ENCODE measurements at places on chromosomes 6 and 20.

- no peak for DNase-seq
These were observed 67.1 kb upstream of the ZNFX1 start for GRCh38 chr20:49344975-49345374.

DNA sequence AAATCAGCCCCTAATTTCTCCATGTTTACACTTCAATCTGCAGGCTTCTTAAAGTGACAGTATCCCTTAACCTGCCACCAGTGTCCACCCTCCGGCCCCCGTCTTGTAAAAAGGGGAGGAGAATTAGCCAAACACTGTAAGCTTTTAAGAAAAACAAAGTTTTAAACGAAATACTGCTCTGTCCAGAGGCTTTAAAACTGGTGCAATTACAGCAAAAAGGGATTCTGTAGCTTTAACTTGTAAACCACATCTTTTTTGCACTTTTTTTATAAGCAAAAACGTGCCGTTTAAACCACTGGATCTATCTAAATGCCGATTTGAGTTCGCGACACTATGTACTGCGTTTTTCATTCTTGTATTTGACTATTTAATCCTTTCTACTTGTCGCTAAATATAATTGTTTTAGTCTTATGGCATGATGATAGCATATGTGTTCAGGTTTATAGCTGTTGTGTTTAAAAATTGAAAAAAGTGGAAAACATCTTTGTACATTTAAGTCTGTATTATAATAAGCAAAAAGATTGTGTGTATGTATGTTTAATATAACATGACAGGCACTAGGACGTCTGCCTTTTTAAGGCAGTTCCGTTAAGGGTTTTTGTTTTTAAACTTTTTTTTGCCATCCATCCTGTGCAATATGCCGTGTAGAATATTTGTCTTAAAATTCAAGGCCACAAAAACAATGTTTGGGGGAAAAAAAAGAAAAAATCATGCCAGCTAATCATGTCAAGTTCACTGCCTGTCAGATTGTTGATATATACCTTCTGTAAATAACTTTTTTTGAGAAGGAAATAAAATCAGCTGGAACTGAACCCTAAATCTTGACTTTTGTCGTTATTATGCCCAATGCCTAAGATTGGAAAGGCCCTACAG lies 4.5 kb downstream of the SOX4 start:
- no peak for DNase-seq

- DNase-seq, result no peak
These were observed 66.0 kb upstream of the RIN2 start for GRCh38 chr20:19692100-19692499.

GRCh38 chr6:137224799-137225198 lies 5.6 kb upstream of the IFNGR1 start:
- peak; percentile 39 for DNase-seq

DNA sequence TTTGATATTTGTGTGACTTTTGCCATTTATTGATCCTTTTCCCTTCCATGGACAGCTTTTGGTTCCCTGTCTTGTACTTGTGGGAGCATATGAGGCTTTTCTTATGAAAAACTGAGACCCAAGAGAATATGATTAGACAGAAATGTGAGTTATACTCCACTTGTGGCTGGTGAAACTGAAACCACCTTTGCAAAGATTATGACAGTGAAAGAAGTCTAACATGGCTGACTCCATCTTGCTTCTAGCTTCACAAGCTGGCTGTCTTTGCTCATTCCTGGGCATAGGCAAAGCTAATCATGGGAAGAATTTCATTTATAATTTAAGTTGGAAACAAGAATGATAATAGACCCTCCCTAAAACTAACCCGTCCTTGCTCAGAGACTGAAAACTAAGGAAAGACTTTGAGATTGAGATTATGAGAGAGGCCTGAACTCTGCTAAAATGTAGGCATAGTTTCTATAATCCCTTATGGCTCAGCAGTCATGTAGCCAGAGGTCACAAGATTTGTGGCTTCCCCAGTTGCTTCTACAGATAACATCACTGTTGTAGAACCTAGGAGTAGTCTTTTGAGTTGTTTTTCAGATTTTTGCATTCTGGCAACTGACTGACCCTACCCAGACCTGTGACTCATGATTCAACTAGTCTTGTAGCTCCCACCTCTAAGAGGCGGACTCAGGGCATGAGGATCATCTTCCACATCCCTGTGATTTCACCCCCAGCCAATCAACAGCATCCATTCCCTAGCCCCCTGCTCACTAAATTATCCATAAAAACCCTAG lies 50.9 kb upstream of the CD2AP start:
- no peak for DNase-seq

DNA sequence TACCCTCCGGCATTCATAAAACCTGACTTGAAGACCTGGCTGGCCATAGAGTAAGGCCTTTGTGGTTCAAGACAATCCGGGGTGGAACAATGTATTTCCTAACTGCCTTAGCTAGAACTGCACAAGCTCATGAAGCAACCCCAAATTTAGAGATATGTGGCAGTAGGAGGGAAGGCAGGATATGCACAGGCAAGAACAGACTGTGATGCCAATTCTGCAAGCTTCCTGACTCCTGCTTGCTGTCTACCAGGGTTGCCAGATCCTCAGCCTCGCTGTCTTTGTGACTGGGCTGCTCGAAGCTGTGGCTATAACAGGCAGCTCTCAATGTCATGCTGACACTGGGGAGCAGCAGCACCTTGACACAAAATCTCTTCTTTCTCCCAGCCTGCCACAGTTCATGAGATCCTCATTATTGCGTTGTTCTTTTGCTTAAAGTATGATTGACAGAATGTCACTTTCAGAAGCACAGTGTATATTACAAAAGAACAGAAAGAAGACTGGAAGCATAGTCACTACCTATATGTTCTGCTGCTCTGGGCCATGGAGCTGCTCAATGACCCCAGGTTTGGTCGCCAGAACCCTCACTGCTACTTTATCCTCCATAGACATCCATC lies 18.3 kb upstream of the SHLD1 start:
- no peak for DNase-seq
